ENCODE measurements at places on chromosomes 16 and 17.

DNA sequence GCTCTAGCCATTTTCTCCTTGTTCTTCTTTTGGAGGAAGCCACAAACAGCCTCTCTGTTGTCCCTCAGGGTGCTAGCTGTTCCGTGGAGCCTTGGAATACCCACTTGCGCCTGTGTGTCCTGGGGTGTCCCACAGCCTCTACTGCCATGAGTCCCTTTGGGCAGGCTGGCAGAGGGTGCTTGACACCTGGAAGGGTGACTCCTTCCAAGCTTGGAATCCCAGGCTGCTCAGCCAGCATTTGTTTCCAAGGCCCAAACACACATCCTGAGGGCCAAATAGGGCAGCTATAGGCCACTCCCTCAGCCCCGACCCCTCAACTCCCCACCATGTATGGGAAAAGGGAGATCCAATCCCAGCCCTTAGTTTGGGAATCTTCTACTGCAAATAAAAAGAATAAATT lies 14.9 kb downstream of the ZNHIT3 start:
- DNase-seq = no peak

- no peak for DNase-seq
Measured at GRCh38 chr17:49716668-49717364, 9.1 kb upstream of the SLC35B1 start.

- DNase-seq = no peak
Measured at GRCh38 chr17:39872751-39873150, 4.7 kb downstream of the ZPBP2 start.

DNA sequence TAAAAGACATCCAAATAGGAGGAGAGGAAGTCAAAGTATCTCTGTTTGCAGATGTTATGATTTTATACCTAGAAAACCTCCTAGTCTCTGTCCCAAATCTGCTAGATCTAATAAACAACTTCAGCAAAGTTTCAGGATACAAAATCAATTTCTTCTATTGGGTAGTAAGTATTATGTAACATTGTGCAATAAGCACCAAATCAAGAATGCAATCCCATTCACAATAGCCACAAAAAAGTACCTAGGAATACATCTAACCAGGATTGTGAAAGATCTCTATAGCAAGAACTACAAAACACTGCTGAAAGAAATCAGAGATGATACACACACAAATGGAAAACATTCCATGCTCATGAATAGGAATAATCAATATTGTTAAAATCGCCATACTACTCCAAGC lies 13.0 kb downstream of the NLRP1 start:
- no peak for DNase-seq

DNA sequence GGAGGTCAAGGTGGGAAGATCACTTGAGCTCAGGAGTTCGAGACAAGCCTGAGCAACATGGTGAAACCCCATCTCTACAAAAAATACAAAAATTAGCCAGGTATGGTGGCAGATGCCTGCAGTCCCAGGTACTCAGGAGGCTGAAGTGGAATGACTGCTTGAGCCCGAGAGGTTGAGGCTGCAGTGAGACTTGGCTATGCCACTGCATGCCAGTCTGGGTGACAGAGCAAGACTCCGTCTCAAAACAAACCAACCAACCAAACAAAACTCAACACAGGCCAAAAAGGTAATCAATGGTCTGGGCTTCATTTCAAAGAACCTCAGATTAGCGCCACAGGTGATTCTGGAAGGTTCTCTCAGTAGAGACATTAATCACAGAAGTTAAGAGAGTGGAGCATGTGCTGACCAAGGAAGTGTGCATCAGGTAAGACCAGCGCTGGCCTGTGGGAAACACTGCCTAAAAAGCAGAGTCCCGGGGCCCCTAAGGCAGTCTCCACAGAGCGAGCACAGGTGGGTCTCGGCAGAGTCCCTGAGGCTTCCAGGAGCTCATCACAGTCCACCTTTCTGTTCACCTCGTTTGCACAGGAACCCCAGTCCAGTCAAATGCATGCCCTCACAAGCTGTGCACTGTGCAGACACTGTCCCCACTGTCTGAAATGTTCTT lies 71.5 kb upstream of the TRAP1 start:
- DNase-seq = no peak

- DNase-seq = no peak
Measured at GRCh38 chr16:55478827-55479429, at the start of gene MMP2. TSS of gene MMP2 (plus strand) at chr16:55479198. CDS start at chr16:55479480, 282 bp downstream.

GRCh38 chr17:42118545-42118944 lies 2.6 kb downstream of the KAT2A start:
- no peak for DNase-seq

- no peak for DNase-seq
Measured at GRCh38 chr17:67216578-67217320, 28.2 kb downstream of the HELZ start.

GRCh38 chr17:48993305-48993704 lies 3.9 kb upstream of the IGF2BP1 start:
- DNase-seq = no peak

GRCh38 chr16:11655655-11656054 lies 12.6 kb upstream of the SNN start:
- DNase-seq = no peak

GRCh38 chr17:4764595-4764994 lies 7.1 kb upstream of the TM4SF5 start:
- no peak for DNase-seq

GRCh38 chr17:13973960-13974651 lies 95.2 kb upstream of the COX10 start:
- DNase-seq = no peak

DNA sequence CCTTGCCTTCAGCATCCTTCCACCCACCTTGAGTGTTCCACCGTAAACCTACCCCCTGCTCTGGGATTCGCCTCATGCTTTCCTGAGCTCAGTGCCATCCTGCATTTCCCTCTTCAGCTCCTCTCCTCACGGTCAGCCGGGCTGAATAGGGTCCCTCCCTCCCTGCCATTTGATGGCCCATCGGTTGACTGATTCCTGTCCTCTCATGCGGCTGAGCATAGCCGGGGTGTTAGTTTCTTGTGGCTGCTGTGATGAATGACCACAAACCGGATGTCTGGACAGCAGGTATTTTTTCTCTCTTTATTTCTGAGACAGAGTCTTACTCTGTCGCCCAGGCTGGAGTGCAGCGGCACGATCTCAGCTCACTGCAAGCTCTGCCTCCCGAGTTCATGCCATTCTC lies 44.1 kb upstream of the MGAT5B start:
- no peak for DNase-seq

- no peak for DNase-seq
Measured at GRCh38 chr16:75415169-75415905, 18.0 kb downstream of the CFDP1 start.

DNA sequence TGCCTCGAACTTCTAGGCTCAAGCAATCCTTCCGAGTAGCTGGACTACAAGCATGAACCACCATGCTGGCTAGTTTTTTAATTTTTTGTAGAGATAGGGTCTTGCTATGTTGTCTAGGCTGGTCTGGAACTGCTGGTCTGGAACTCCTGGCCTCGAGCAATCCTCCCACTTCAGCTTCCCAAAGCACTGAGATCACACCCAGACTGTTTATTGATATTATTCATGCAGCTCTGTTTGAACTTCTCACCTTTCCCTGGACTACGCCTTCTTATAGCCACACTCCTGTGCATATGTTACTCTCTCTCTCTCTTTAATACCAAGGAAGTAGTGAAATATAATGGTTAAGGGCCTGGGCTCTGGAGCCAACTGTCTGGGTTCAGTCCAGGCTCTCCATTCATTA lies 4.6 kb downstream of the COG7 start:
- no peak for DNase-seq

DNA sequence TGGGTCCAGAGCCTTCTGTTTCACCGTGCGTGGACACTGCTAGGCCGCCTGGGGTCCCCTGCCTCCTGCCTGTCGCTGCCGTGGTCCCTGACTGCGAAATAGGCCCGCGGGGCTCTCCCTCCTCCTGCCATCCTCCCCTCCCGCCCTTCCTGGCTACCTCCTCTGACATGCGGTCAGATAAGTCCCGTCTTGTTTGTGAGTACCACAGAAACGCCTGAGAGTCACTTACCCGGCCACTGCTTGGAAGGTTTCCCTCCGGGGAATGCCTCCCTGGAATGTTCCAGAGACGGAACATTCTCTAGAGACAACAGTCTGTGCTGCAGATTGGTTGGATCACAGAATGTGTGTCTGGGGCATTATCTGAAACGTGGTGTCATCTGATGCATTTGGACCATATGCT lies 22.7 kb downstream of the CIBAR2 start:
- DNase-seq = no peak

DNA sequence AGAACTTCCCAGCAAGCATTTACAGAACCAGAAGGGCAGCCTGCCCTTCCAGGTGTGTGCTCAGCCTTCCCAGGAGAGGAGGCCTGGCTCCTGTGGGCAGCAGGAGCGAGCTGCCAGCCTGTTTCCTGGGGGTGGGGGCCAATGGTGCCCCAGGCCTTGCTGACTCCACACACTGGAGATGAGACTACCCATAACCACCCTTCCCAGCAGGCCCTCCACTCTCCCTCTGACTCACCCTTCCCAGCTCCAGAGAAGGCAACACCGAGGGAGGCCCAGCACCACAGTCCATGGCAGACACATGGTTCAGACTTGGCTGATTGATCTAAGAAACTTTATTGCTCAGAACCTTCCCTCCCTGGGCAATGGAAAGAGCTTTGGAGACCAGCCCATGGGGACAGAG lies 1.8 kb upstream of the PRSS53 start:
- DNase-seq = no peak

- no peak for DNase-seq
Measured at GRCh38 chr17:16929757-16930520, 42.0 kb downstream of the TNFRSF13B start.

DNA sequence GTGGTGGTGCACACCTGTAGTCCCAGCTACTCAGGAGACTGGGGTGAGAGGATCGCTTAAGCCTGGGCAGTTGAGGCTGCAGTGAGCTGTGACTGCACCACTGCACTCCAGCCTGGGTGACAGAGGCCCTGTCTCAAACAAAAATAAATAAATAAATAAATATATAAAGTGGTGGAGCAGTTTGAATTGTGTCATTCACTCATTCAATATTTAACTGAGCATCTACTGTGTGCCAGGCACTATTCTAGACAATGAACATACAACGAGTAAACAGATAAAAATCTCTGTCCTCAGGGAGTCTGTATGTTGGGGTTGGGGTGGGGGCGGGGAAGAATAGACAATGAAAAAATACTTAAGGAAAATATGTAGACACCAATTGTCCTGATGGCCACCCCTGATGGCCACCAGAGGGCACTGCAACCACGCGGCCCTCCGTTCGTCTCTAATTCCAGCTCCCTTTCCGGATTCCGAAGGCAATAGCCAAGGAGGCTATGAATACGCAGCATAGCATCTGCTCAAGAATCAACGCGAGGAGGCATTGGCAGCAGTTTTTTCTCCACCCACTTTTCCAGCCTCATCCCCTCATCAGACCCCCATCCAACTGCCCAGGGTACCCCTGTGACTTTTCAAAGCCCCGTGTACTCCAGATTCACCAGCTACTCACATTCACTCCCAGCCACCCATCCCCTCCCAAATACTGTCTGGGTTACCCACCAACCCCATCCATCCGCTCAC lies 21.4 kb downstream of the QPRT start:
- no peak for DNase-seq

GRCh38 chr16:68298312-68298711 lies 12.4 kb downstream of the SLC7A6OS start:
- no peak for DNase-seq

- no peak for DNase-seq
Measured at GRCh38 chr17:64387545-64388171, 3.0 kb downstream of the PECAM1 start.

DNA sequence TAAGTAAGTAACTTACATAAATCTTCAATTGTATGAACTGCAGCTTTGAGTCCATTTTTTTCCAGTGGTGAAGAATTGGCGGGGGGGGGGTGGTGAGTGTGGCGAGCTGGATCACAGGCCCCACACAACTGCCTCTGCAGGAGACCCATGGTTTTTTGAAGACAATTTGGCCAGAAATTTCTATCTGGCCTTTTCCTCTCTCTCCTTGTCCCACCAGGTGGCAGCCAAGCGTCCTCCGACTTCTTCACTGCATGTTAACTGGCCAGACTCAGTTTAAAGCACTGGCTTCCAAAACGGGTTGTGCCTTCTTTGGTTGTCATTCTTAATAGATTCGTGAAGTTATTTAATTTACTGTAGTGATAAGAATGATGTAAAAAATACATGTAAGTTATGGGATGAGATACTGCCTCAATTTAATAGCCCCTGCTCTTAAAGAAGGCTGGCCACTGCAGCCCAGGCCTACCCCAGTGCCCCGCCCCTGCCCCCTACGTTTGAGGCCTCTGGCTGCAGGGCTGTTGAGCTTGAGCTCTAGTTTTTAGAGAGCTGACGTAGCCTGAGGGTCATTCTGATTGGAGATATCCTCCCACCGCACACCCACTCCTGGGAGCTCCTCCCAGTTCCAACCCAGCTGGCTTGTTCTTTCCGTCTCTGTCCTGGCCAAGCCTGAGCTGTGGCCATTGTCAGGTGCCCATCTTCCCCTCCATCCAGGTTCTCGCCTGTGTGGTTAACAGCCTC lies 36.4 kb downstream of the AKAP1 start:
- DNase-seq = no peak

DNA sequence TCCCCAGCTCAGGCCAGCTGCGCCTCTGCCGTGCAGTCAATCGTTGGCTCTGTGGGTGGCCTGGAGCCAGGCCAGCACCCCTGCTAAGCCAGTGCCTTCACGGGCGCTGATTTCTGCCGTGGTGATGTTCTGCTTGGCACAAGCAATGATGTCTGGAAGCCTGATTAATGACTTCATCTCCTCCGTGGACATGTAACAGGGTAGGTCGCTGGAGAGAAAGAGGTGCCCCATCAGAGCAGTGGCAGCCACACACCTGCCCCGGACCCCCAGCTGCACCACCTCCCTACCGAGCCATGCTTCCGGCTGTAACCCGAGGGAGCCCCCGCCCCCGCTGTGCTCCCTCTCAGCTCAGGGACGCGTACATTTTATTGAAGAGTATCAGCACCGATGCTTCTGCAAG lies 1.9 kb downstream of the ARL16 start:
- DNase-seq = no peak

GRCh38 chr17:68805609-68806008 lies 149.6 kb downstream of the ABCA8 start:
- no peak for DNase-seq

GRCh38 chr16:83633286-83633685 lies 174.5 kb upstream of the HSBP1 start:
- no peak for DNase-seq

DNA sequence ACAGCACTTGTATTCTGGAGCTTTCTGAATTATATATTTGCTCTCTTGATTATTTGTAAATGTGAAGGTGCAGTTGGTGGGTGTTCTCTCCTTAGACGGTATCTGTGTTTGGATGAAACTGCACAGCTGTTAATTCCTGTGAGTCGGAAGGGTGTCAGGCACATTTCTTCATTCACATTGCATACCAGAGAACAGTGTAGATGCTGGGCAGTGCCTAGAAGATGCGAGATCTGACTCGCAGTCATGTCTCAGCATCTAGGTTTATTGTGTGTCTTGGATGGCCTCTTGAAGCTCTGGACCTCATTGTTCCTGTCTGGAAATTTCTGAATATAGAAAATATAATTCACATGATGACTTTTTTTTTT lies 61.2 kb downstream of the CLEC16A start:
- no peak for DNase-seq

Data from GM12878 (cell line).